ENCODE measurements at places on chromosomes 13 and 19. TPM values are rescaled to one million over a fixed set of nuclear protein-coding genes. Genes with fewer than 3 reads are reported as not detected.

Gene CD209
- not detected for total RNA-seq

Gene EPS8L1
- 63.7 TPM for total RNA-seq

Gene FCAR
- total RNA-seq, result not detected

Gene KLK2
- total RNA-seq, result not detected

Gene TMEM190
- not detected for total RNA-seq

Gene VSTM1
- total RNA-seq, result not detected

Gene KLK14
- 0.50 TPM for total RNA-seq

All from mammary epithelial cell (primary cell).